GM12891 (cell line): ENCODE measurements at places on chromosomes 7 and 10.

DNA sequence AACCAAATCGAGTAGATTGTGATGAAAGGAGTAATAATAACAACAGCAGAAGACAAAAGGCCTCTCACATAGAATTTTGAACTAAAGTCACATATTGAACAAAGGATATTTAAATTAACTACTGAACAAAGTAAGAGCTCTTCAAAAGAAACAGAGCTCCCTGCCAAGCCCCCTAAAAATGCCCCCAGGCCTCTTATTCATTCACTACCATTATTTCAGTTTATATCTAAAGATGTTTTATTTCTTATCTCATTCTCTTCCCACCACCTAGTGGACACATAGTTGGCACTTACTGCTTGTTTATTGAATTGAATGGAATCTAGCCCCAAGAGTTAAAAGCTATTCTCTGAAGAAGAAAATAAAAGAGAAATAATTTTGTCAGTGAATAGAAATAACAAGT lies 37.4 kb downstream of the VCL start:
- DNase-seq = no peak

DNA sequence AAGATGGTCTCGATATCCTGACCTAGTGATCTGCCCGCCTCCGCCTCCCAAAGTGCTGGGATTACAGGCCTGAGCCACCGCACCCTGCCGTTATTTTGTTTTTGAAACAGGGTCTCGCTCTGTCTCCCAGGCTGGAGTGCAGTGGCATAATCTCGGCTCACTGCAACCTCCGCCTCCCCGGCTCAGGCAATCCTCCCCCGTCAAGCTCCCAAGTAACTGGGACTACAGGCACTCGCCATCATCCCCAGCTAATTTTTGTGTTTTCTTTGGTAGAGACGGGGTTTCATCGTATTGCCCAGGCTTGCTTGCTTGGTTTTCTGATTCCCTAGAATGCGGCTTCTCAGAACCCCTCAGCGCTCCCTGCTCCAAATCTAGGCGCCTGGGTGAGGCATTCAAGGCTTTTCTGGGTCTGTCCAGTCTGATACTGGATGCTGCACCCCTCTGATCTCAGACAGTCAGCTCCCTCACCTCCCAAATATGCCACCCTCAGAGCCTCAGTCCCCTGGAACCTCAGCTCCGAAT lies 1.3 kb downstream of the TFR2 start:
- DNase-seq = no peak

DNA sequence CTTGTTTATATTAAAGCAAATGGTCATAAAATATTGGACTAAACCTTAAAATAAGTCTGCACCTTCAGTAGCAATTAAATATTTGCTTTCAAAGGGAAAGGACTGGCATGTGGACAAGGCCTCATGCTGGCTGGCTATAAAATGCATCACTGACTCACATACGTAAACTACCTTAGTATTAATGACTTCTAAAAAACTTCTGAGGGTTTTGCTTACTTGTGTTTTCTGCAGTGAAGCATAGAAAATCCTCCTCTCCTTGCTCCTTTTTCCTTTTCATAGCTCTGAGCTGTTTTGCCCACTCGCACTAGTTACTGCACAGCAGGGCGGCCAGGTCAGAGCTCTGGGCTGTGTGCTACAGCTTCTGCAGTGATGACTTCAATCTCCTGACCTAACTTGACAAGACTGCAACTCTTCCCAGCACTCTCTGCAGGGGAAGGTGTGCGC lies 82.3 kb downstream of the CUL2 start:
- DNase-seq = no peak

DNA sequence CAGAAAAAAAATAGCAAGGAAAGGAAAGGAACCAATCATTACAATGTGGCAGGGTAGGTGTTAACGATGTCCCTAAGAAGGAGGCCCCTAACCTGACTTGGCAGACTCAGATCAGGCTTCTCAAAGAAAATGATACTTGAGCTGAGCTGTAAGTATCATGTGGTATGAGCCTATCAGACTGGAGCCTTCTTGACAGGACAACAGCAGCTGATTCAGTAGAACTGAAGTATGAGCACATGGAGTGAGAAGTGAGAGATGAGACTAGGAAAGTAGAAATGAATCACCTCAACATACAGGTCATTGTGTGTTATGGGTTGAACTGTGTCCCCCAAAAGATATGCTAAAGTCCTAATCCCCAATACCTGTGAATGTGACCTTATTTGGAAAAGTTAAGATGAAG lies 66.3 kb downstream of the MTERF1 start:
- DNase-seq = no peak

- no peak for DNase-seq
These were observed 73.4 kb upstream of the INSIG1 start for GRCh38 chr7:155224116-155224811.

DNA sequence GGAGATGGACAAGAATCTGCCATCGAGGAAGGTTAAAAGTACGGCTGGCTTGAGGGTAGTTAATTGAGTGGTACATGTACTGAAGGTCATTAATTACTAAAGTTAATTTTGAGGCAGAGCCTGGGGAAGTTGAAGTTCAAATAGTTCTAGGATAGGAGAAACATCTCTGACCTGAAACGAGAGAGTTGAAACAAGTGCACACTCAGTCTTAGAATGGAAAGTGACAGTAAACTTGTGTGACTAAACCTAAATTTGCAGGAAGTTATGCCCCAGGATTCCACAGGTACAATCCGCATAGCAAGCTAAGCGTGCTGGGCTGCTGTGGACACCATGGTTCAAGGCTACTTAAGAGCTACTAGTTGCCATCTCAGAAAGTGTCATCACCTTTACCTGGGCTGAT lies 209.9 kb downstream of the CHCHD3 start:
- no peak for DNase-seq

GRCh38 chr10:122142641-122143237 lies 128.4 kb upstream of the BTBD16 start:
- DNase-seq = peak; percentile 46

DNA sequence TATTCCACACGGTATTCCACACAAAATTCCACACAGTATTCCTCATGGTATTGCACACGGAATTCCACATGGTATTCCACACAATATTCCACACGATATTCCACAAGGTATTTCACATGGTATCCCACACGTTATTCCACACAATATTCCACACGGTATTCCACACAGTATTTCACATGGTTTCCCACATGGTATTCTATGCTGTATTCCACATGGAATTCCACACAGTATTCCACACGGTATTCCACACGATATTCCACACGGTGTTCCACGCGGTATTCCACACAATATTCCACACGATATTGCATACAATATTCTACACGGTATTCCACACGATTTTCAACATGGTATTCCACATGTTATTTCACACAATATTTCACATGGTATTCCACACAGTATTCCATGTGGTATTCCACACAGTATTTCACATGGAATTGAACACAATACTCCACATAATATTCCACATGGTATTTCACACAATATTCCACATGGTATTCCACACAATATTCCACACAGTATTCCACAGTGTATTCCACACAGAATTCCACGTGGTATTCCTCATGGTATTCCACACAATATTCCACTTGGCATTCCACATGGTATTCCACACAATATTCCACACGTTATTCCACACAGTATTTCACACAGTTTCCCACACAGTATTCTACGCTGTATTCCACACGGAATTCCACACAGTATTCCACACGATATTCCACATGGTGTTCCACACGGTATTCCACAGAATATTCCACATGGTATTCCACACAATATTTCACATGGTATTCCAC lies 136.0 kb upstream of the CHST15 start:
- no peak for DNase-seq

DNA sequence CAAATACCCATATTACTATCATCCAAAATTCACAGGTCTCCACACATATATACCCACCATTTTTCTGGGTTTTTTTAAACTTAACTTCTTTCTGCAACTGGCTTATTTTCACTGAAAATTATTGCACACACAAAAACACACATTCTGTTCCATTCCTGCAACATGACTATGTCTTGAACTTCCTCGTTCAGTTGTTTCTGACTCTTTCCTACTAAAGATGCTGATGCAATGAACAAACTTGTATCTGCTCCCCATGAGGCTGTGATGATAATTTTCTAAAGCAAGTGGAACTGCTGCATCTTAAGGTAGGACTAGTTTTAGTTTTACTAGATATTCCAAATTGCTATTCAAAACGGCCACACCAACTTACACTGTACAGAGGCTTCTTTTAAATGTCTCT lies 77.7 kb downstream of the OSBPL3 start:
- no peak for DNase-seq

GRCh38 chr7:71633551-71634008 lies 501.6 kb downstream of the GALNT17 start:
- no peak for DNase-seq

GRCh38 chr7:143463556-143463955 lies 14.1 kb upstream of the TAS2R41 start:
- no peak for DNase-seq

GRCh38 chr10:131252567-131253276 lies 58.8 kb downstream of the TCERG1L start:
- no peak for DNase-seq

GRCh38 chr10:120336911-120337540 lies 120.0 kb upstream of the PLPP4 start:
- DNase-seq = peak; percentile 4

- DNase-seq = no peak
These were observed 97.7 kb upstream of the TMEM196 start for GRCh38 chr7:19871102-19871501.

DNA sequence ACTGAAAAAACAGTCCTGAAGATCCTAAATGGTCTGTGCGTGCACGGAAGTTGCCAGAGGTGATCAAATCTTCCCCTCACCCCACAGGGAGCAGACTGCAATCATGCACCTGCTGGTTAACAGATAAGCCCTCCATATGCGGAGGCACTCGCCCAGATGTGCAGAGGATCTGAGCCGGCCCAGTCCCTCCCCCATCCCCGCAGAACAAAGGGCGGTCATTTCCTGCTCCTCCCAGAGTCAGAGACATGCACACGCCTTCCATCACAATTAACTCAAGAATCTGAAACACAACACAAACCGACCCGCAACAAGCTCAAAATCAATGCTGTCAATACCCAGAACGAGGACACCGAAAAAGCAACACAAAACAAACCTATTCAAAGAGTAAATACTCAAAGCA lies 24.2 kb downstream of the CRTAC1 start:
- no peak for DNase-seq

DNA sequence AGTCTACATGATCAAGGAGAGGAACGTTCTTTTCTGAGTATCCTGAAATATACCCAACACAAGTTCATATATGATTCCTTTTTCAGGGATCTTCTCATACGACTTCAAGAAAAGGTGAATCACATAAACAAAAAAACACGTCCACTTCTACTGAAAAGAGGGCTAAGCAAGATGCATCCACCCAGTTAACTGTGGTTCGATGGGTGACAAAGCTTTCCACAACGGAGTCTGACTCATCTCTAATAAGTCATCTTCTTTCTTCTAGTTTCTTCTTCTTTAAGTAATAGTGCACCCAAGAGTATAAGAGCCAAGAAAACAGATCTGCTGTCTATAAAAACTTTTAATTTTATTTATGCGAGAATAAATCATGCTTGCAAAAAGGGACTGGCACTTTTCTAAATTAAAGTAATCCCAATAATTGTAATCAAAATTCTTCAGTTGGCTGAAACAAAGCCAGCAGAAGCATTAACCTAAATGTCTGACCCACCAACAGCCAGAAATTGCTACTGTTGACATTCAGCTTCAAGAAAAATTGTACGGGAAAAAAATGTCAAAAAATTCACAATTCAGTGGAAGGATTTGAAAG lies 146.9 kb upstream of the ANK3 start:
- DNase-seq = no peak

GRCh38 chr10:131011936-131012640 lies 299.4 kb downstream of the TCERG1L start:
- DNase-seq = no peak

- DNase-seq = no peak
These were observed 80.8 kb downstream of the OSBPL3 start for GRCh38 chr7:24899161-24899560.

DNA sequence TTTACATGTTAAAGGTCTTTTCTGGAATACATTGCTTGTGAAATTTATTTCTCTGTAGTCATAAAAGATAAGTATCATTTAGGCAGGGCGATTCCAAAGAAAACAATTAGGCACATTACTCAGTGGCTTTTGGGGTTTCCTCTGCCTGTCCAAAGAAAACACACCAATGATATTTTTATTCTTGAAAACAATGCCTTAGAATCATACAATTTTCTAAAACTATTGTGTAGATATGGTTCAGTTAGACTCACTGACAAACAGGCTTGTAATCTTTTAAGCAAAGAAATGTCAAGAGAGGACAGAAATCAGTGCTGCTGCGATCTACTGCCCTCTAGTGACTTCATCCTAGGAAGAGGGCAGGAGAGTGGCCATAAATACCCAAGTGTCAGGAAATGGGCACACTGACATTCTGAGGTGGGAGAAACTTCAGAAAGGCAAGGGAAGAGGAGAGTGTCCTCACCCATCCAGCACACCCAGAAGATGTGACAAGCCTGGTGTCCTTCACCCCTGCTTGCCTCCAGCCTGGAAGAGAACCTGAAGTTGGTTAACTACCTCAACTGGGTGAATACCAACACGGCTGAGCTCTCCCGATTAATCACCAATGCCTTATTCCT lies 120.5 kb downstream of the GALNT11 start:
- DNase-seq = no peak

DNA sequence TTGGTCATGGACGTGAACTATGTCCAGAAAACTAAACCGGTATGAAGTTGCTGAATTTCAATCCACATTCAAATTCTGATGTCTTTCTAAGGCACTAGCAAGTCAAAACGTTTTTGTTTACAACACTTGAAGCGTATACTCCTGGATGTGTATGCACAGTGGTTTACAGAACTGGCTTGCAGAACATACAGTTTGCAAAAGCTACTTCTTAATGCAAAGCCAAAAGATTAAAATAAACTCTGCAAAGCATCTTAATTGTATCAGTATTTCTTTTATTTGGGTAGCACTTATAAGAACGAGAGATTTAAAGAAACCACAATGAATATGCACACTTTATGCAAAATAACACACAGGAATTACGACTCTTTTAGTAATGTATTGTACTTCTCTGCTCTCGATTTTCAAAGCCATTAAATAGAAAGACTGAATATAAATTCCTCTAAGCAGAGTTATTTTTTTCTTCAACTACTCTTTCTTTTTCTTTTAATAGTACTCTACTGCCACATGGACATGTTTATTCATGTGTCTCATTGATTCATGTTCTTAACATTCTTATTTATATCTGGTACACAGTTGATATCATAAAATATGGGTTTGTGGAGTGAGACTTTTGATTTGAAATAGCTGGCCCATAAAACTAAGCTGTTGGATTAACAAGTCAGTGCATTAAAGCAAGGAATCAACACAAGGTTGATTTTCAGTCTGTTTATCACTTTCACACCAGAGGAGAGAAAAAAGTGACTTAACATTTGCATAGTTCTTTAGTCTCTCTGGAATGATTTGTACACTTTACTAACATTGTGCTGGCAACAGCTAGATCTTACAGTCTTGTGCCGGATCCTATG lies 189.4 kb upstream of the STEAP4 start:
- no peak for DNase-seq

GRCh38 chr7:105352018-105352612 lies 36.6 kb downstream of the SRPK2 start:
- DNase-seq = peak; percentile 35

- DNase-seq = peak; percentile 16
These were observed 30.2 kb upstream of the ABI1 start for GRCh38 chr10:26890956-26891355.

- DNase-seq = no peak
These were observed 93.6 kb downstream of the PRLHR start for GRCh38 chr10:118501637-118502440.
